ENCODE measurements at places on chromosomes 1 and 21. TPM values are rescaled to one million over a fixed set of nuclear protein-coding genes. Genes with fewer than 3 reads are reported as not detected.

CLIC4 gene
- total RNA-seq = 144 TPM

NBL1 gene
- 42.2 TPM for total RNA-seq

GNAT2 gene
- 0.34 TPM for total RNA-seq

PPFIA4 gene
- total RNA-seq = 3.5 TPM

MSH4 gene
- total RNA-seq = 0.08 TPM

Data from A375 (cell line).